Cardiac ventricle fibroblast (primary cell): ENCODE measurements at places on chromosomes 5 and 9. TPM values are rescaled to one million over a fixed set of nuclear protein-coding genes. Genes with fewer than 3 reads are reported as not detected.

MARVELD2 gene
- 0.24 TPM in 1 of 2 replicates, not detected in the other for total RNA-seq

OSMR gene
- 135 and 137 TPM in 2 replicates for total RNA-seq

FRMD3 gene
- total RNA-seq = under 0.01 and 0.05 TPM in 2 replicates

TNFSF8 gene
- not detected in 2 replicates for total RNA-seq

LCNL1 gene
- 0.73 TPM in 1 of 2 replicates, not detected in the other for total RNA-seq

PCDHA12 gene
- 0.06 and 0.34 TPM in 2 replicates for total RNA-seq

UBE2QL1 gene
- total RNA-seq = not detected in 2 replicates

PRELID1 gene
- total RNA-seq = 57.3 and 63.5 TPM in 2 replicates

TXNDC8 gene
- not detected in 2 replicates for total RNA-seq
